ENCODE measurements at places on chromosomes 5 and 9.
A peak's percentile ranks its signal among the peaks of the same experiment; 100 is the strongest.

DNA sequence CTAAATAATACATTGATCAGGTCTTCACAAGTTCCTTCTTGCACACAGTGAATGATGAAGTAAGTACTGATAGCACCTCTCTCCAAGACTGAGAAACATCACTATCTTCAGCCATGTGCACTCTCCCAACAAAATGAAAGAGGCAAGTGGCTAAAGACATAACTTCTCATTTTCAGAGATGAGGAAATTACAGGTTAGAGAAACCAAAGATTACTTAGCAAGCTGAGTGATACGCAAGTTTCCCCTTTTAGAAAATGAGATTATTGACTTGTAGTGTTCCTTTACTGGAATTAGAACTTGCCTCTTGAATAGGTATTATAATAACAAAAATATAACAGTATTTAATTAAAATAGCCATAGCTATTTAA lies 21.6 kb downstream of the CEMIP2 start:
- no peak for DNase-seq

GRCh38 chr5:168878135-168878745 lies 299.1 kb upstream of the PANK3 start:
- no peak for DNase-seq

GRCh38 chr5:11037080-11037479 lies 276.0 kb upstream of the DAP start:
- no peak for DNase-seq

GRCh38 chr9:68533678-68534077 lies 7.0 kb downstream of the TMEM252 start:
- no peak for DNase-seq

DNA sequence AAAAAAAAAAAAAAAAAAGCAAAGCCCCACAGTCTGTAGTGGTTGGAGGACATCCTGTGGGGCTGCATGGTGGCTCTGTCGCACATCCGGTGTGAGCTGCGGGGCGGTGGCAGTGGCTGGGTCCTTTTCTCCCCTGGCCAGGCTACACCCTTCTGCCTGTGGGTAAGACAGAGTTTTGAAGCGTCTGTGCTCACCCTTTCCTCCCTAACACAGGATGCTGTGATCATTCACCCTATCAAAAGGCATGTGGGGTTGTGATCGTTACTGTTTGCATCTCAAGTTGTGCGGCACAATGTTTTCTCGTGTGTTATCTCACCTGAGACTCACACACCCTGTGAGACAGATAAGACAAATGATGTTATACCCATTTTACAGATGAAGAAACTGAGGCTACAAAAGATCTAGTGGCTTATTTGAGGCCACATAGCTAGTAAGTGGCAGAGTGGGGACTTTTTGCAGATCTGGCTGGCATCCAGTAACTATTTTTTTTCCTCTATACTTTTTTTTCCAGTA lies 17.5 kb downstream of the IRF1 start:
- DNase-seq = no peak

- peak; percentile 26 for DNase-seq
These were observed 2.1 kb upstream of the RFESD start for GRCh38 chr5:95644351-95645042.

DNA sequence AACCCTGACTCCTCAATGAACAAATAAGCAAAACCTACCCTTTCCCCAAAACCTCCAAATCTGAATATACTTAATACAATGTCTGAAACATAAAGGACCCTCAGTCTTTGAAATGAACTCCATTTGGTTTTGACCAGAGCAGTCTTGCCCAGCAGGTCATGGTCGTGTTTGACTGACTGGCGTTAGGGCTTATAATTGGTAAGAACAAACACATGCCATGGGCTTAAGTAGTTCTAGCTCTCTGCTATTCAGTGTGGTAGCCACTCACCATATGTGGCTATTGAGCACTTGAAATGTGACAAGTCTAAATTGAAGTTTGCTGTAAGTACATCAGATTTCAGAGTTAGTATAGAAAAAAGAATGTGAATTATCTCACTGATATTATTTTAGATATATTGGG lies 42.1 kb downstream of the LRRTM2 start:
- no peak for DNase-seq

GRCh38 chr5:135058331-135058732 lies 24.3 kb upstream of the PITX1 start:
- DNase-seq = no peak

GRCh38 chr5:54309691-54310432 lies 511 bp downstream of the ARL15 start:
- no peak for DNase-seq

DNA sequence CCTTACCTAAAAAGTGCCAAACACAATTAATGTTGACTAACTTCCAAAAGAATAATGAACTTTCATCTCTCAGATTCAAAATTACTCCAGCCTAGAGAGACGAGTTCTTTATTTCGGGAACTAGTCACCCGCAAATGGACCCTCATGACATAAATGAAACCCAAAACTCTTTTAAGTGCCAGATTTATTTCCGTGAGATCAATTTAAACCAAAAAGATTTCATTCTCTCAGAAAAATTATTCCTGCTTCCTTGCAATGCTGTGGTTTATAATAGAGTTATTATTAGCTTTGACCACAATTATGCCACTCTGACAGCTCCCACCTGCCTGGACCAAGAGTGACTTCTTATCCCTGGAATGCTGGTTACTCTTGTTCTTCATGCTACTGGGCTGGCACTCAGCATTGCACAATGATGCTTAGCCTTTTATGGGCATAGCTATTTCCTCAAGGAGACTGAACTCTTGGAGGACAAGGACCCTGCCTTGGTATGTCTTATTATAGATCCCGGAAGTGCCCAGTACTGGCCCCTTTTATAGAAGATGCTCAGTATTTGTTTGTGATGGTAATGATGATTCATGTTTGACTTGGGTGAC lies 183.5 kb downstream of the SNX18 start:
- DNase-seq = no peak

- DNase-seq = no peak
These were observed 5.7 kb downstream of the ZNF366 start for GRCh38 chr5:72501488-72501887.

DNA sequence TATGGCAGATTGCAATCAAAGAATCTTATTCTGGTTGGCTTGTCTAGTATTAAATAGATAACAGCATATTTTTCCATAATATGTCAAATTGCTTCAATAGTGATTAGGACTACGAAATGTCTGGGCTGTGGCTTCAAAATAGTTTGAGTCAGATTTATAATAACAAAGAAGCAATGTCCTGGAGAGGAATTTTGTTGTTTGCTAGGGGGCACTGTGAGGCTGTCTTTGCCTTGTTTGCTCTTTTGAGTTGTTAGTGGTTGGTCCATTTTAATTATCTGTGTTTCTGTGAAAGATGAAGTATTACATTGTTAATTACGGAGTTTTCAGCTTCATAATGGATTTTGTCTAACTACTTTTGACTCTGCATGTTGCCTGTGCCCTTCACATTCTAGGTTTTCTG lies 713.6 kb downstream of the TLE4 start:
- DNase-seq = no peak

DNA sequence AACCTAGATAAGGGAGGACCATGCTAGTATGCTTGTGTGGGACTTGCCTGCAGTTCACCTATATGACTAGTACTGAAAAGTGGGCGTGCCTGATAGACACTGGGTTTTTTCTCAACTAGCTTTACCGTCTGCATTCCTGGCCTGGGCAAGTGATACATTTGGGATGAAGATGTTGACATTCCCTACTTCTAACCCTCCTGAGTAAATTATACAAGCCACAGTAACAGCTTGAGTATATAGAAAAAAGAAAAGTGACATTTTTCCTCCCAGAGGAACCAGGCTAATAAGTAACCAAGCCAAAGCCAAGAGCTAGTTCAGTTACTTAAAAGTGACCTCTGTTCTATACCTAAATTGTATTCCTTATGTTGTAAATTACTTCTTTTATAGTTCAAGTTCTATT lies 153.8 kb upstream of the CYLC2 start:
- DNase-seq = no peak

- DNase-seq = no peak
These were observed 148.2 kb downstream of the SMARCA2 start for GRCh38 chr9:2163231-2163885.

- no peak for DNase-seq
These were observed 849.2 kb downstream of the TAF11L14 start for GRCh38 chr5:18483451-18483850.

GRCh38 chr5:85109616-85110015 lies 724.9 kb upstream of the EDIL3 start:
- DNase-seq = no peak

- DNase-seq = no peak
These were observed 56.0 kb downstream of the ZFR start for GRCh38 chr5:32388432-32389129.

GRCh38 chr5:54834121-54834842 lies 151.1 kb downstream of the ESM1 start:
- DNase-seq = no peak

DNA sequence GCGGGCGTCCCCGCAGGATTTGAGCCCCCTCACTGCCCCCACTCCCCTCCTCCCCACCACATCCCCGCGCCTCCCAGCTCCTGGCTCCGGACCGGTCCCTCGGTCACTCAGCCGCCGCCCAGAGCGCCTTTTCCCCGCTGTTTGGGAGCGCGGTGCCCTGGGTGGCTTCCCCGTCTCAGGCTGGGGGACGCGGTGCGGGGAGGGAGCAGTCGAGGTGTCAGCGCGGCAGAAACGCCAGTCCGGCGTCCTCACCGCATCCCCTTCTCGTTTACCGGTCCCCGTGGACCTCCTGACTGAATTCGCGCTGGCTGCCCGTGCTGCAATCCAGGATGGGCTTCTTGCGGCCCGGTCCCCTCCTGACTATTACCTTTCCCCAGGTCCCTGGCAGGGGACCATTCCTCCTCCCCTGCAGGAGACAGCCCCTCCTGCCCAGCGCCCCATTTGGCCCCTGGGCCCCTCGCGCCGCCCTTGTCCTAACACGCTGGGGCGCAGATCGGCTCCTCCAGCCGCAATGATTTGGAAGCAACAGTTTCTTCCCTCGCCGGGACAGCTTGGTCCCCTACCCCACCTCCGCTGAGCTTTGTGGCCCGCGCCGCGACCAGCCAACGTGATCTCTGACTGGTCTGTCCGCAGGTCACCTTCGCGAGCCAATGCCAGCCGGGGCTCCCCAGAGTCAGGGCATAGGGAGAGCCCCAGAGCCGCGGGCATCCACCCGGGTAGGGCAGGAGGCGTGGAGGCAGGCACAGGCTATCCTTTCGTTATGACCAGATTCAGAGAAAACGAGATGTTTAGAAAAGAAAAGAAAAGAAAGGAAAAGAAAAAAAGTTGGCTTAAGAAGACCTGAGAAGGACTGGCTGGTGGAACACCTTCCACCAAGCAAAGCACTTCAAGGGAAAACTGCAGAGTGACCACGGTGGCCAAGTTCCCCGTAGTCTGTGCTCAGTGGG lies 1.2 kb downstream of the ANKRD33B start:
- DNase-seq = no peak

GRCh38 chr9:87874304-87874623 lies 8.4 kb upstream of the SPATA31E1 start:
- DNase-seq = no peak

GRCh38 chr9:105877721-105878120 lies 183.4 kb downstream of the TMEM38B start:
- no peak for DNase-seq

DNA sequence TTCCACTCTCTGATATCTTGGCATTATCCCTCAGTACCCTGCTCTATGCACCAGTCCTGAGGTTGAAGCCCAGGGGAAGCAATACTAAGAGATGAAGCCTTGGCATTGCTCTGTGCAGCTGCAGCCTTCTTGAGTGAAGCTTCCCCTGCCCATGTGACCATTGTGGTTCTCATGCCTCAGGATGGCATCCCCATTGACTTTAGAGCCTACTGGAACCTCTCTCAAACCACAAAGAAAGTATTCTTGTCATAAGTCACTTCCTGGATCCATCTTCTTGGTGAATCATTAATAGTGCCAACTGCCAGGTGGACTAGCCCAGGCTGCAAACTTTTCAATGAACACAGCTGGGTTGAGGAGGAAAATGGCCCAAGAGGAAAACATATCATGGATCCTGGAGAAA lies 283.9 kb upstream of the RFX3 start:
- no peak for DNase-seq

DNA sequence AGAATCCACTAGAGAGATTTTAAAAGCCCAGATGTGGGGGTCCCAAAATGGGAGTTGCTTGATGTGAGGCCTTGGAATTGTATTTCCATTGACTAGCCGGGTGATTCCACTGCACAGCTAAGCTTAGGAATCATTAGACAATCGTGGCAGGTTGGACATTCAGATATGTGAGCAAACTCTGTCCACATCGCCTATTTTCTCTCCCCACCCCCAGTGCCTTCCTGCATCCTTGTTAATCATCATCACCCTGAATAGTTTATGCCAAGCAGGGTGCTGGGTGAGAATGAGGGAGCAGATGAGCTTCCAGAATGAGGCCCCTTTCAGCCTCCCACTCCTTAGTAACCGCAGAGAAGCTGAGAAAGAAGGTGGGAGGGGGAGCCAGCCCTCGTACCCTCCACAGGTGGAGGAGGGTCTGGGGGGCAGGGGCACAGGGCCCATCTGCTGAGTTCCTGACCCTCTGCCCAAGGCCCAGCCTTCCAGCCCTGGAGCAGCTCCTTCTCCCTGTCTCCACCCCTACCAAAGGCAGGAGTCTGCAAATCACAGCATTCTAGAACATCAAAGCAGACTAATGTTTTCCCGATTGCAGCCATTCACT lies 7.7 kb upstream of the TCOF1 start:
- DNase-seq = no peak

GRCh38 chr5:126753227-126753626 lies 23.7 kb upstream of the LMNB1 start:
- DNase-seq = no peak

- no peak for DNase-seq
These were observed 2277.4 kb upstream of the C9orf72 start for GRCh38 chr9:29850664-29851063.

DNA sequence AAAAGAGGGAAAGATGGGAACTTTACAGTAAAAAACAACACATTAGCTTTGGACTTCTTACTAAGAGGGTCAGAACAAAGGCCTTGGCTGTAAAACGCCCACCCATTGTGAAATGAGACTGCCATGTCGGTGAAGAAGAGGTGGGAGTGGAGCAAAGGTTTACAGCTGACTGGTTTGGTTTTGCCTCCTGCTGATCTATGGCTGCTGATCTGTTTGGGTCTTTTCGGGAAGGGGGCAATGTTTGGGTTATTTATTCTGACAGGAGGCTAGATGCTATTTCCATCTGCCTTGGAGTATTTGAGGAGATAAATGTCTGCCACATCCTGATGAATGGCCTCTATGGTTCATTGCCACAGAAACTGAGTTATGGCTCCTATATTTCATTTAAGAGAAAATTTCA lies 408.7 kb downstream of the TLE4 start:
- no peak for DNase-seq

- DNase-seq = no peak
These were observed 16.6 kb downstream of the ATOX1 start for GRCh38 chr5:151741678-151742423.

GRCh38 chr9:128657344-128657704 lies 677 bp upstream of the DYNC2I2 start:
- no peak for DNase-seq

DNA sequence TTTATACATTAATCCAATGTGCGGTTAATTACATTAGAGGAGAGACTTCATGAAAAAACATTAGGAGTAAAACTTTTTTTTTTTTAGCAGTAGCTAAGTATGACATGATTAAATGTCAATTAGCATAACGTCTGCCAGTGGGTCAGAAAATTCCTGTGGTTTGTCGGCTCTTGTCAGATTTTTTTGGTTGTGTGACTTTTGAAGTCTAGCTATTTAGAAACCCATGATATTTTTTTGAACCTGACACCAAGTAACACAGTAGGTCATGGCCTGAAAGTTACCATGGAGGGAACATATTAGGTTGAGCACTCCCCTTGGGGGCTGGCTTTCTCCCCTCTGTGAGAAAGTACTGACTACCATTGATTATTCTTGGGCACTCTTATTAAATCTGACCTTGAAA lies 84.8 kb upstream of the ALDH1A1 start:
- DNase-seq = no peak

GRCh38 chr5:136054142-136055019 lies 25.6 kb downstream of the TGFBI start:
- DNase-seq = no peak

Measured in KG1 (cell line).